ENCODE measurements at places on chromosomes 3 and 15.

GRCh38 chr3:16239780-16240179 is 25.0 kb downstream of the DPH3 start:
- no peak for DNase-seq

DNA sequence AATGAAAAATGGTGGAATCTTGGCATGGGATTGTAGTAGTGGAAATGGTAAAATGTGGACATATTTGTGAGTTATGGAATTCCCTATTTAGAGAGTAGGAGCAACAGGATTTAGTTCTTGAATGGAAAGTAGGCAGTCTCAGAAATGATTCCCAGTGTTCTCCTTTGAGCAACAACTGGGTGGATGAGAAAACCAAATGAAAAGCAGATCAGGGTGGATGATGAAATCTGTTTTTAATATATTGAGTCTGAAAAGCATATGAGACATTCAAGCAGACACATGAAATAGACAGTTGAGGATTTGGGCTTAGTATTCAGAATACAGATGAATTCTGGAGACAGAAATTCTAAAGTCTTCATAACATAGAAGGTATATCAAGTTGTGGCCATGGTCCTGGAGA is 451.3 kb downstream of the LPP start:
- no peak for DNase-seq

DNA sequence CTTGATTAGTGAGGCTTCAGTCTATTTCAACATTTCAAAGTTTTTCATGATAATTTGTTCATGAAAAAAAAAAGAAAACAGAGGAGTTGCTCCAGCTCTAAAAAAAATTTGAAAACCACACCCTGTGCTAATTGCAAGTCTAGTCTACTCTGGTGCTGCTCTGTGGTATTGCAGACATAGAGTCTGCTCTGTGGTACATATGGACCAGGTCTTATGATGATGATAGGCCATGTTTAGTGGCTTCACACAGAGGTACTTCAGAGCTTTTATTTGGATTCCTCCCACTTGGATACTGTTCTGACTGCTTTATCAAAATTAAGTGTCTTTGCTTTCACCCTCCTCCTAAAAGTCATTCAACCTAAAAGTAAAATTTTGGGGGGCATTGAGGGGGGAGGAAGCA is 160.8 kb downstream of the ALCAM start:
- DNase-seq = no peak

DNA sequence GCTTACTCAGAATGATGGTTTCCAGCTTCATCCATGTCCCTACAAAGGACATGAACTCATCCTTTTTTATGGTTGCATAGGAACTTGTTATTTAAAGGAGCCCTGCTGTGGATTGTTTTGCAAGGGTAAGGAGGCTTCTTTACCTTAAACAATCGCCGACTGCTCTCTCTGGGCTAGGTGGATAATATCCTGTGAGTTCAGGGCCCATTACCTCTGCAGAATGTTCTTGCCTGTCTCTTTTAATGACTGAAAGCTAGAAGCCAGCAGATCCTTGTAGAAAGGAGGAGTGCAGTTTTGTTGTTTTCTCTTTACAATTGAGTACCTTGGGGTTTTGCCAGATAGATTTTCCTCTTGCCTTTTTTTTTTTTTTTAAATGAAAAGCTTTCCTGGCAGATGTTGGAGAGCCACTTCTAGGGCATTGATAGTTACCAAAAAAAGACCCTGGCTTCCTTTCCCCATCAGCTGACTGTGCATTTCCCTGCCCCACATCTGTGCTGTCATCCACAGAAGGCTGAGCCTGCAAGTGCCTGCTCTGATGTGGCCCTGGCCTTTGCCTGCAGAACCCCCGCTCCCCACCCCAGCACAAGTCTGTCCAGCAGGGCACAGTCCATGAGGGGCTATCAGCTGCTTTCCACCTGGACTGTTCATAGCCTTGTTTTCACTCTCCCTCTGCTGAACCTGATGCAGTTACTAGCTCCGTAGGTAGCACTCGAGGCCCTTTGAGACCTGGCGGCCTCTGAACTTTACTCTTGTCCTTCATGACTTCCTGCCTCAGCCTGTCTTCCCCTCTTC is 113.1 kb downstream of the CHCHD6 start:
- DNase-seq = no peak

DNA sequence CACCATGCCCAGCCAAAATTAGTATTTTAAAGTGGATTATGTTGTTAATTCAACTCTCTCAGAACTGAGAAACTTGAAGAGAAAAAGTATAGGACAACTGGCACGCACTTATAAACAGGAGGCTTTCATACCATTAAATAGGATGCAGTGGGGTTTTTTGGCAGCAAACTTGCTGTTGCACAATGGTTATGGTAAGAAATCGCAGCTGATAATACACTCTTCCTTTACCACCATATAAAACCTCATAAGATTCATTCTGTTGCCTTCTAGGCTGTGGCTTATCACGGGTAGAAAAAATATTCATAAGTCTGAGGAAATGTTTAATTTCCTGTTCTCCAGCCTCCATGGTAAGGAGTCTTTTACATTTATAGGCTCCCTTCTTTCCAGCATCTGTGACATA is 95.3 kb downstream of the TMCO5A start:
- DNase-seq = no peak

DNA sequence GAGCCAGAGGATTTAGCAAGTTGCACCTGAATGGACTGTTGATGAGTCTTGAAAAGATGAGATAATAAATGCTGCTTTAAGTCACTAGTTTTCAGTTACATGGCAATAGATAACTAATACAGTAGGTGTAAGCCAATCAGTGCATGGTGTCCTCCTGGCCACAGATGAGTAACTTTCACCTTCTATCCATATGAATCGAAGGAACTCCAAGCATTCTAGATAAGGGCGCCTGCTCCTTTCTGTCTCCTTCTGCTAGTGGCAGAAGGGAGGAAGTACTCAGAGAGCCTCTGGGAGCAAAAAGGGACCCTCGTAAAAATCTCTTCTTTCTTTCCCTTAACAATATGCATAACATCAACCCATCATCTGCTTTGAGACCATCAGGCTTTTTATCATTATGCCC is 37.3 kb downstream of the TM6SF1 start:
- DNase-seq = no peak

DNA sequence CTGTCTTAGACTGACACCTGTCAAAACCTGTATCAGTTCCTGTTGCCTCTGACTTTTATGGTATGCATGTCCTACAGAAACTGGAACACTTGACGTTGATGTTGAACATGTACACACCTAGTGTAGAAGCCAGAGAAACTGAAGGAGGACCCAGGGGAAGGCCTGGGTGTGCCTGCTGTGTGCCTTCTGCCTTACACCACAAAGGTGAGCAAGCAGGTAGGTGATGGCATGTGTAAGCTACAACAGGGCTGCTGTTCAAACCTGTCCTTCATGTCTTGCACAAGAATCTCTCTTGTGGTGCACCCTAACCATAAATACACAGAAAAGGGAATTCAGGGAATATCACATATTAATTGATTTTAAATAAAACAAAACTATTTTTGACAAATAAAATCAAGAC is 13.6 kb upstream of the AQP9 start:
- DNase-seq = no peak

DNA sequence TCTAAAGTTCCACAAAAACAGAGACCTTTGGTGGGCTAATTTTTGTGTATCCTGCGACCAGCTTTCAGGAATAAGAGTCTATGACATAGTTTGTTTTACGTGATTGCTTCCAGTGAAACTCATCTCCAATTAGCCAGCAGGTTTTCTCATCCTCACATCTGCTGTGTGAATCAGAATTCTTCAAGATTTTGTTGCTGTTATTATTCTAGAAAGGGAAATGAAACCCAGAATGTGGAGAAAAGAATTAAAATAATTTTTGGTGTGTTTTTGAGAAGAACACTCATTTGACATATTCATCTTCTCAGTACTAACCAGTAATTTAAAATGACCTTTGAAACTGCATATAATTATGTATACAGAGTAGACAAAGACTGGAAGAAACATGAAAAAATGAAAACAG is 175.9 kb downstream of the USP13 start:
- DNase-seq = no peak

GRCh38 chr3:94311651-94312050 is 248.8 kb downstream of the NSUN3 start:
- no peak for DNase-seq

GRCh38 chr3:181790561-181790960 is 78.8 kb downstream of the SOX2 start:
- DNase-seq = no peak

DNA sequence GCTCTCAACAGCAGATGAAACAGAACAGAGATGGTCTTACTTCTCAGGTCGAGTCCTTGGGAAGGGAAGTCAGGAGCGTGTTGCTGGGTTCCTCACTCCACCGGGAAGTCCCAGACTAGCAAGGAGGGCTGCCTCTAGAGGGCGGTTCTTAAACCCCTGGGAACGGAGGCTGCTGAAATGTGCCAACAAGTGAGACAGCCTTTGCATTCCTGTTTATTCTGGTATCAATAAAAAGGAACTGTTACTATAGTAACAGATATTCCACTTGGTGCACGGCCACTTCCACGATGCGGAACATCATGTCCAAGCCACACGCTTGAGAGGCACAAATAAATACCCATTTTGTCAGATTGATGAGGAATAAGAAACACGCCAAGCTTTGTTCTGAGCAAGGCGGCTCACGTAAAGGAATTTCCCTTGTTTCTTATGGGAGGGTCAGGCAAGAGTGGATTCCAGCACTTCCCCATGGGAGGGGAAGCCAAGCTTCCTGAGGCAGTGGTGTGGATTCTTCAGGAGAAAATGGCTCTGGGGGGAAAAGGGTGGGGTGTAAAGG is at the start of gene FAM107A:
FAM107A (minus strand) TSS at position 123 of the 553 bp plus-strand sequence. CDS start 7,531 bp downstream, outside the sequence.
- no peak for DNase-seq

GRCh38 chr3:8470801-8471200 is 30.8 kb upstream of the LMCD1 start:
- no peak for DNase-seq

GRCh38 chr3:187744169-187745151 is 808 bp downstream of the BCL6 start:
- DNase-seq = no peak

- no peak for DNase-seq
These were observed 78.2 kb downstream of the BCHE start for GRCh38 chr3:165759041-165759440.

DNA sequence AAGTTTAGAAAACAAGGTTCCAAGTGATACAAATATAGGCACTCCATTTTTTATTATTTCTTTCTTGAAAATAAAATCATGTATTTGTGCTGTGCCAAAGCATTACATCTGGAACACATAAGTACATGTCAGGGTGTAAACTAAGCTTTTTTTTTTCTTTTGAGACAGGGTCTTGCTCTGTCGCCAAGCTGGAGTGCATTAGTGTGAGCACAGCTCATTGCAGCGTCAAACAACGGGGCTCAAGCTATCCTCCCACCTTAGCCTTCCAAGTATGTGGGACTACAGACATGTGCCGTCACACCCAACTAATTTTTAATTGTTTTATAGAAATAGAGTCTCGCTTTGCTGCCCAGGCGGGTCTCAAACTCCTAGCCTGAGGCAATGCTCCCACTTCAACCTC is 9.0 kb downstream of the SPATA12 start:
- DNase-seq = no peak

DNA sequence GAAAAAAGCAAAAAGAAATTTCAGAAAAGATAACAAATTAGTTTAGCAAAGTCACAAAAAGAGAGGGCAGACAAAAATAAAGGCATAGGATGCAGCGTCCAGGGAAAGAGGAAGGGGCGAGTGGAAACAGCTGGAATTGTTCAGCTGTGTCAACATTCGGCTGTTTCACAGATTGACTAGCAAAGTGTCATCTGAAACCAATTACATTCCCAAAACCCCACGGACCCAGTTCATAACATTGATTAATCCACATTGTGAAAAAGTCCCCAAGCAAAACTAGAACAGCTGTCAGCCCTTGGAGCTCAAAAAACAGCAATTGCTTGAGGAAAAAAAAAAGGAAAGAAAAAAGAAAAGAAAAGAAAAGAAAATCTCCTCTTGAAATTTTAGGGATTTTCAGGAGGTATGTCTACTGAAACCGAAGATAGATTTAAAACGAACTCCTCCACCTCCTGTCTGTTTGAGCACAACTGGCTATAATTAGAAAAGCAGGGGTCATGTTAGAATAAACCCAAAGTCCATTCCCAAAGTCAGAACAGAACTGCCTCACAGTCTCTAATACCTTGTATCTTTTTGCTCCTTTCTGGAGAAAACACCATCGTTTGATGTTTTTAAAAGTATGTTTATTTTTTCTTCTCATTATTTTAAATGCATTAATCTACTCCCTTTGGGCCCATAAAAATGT is 159.6 kb downstream of the RORA start:
- DNase-seq = no peak

GRCh38 chr3:37779289-37780152 is 82.2 kb upstream of the CTDSPL start:
- DNase-seq = no peak

- no peak for DNase-seq
These were observed 796.6 kb upstream of the GBE1 start for GRCh38 chr3:82558081-82558480.

GRCh38 chr3:191263365-191263764 is 64.3 kb downstream of the OSTN start:
- DNase-seq = no peak

- DNase-seq = no peak
These were observed 7.0 kb upstream of the USP4 start for GRCh38 chr3:49346797-49347251.

GRCh38 chr15:68816795-68817303 is 3.8 kb downstream of the ANP32A start:
- DNase-seq = no peak

DNA sequence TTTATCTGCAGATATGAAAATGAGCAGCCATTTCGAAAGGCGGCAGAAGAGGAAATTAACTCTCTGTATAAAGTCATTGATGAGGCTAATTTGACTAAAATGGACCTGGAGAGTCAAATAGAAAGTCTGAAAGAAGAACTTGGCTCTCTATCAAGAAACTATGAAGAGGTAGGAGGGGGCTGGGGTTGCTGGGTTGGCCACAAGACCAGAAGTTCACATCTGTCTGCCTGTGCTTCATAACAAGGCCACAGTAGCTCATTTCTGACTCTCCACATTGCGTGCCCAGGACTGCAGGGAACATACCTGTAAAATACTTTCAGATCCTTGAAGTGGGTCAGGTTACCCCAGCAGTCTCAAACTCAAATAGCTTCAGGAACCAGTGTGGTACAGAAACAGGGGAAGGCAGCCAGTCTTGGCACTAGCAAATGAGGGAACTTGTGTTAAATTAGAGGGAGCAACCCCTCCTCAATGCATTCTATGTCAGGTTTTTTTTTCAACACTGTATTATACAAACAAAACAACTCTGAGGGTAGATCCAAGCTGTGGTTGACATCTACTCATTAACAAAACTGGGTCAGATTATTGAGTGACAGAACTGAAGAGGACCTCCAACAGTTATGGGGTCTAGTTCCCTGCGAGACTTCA is 48.7 kb downstream of the BFSP2 start:
- DNase-seq = no peak

DNA sequence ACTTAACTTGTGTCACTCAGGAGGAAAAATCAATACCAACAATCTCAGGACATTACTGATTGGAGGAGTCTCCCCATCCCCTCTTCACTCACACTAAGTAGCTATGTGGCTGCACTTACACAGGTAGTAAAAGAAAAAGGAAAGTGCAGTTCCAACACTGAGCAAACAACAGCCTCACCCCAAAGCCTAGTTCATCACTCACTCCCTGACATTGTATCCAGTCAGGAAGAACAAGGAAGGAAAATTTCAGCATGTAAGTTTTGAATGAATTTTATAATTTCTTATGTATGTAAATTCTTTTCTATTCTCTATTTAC is 273.4 kb downstream of the IGSF11 start:
- no peak for DNase-seq

GRCh38 chr3:24129549-24129948 is 184.5 kb downstream of the NR1D2 start:
- DNase-seq = no peak

- no peak for DNase-seq
These were observed at the start of gene UNC13C for GRCh38 chr15:53978253-53978906. Gene UNC13C, plus strand, starts transcription at chr15:53978441. Its CDS starts 34,463 bp downstream, at chr15:54012904.
